ENCODE measurements at places on chromosomes 1 and 21.

DNA sequence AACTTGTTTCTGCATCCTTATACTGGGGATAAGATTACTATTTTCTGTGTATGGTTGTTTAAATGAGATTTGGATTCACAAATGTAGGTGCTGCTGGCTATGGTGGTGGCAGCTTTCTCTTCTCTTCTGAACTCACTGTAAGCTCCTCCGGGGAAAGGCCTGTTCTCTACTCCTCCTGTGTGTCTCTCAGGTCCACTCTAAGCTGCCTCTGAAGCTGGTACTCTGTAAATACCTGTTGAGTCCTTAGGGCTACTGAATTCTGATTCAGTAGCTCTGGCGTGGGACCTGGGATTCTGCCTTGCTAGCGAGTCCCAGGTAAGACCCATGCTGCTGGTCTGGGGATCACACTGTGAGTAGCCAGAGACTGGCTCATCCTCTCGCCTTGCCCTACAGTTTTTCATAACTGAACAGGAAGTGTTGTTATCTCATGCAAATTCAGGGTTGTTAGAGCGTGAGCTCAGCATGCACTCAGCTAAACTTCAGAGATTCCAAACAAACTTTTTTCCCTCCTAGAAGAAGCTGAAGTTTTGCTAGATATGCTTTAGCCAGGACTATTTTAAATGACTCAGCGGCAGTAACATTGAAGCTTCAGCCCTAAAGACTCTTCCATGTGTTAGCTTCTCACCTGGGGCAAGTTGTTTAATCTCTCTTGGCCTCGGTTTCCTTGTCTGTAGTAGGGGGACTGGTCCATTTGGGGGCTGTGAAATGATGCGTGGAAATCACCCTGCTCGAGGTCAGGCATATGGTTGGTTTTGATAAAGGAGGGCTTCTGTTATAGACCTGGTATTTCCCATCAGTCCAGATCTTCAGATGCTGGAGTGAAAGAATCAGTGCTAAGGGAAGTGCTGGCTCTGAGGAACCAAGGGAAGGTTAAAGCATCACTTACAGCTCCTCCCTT lies 271.5 kb upstream of the TMEM51 start:
- no peak for DNase-seq

DNA sequence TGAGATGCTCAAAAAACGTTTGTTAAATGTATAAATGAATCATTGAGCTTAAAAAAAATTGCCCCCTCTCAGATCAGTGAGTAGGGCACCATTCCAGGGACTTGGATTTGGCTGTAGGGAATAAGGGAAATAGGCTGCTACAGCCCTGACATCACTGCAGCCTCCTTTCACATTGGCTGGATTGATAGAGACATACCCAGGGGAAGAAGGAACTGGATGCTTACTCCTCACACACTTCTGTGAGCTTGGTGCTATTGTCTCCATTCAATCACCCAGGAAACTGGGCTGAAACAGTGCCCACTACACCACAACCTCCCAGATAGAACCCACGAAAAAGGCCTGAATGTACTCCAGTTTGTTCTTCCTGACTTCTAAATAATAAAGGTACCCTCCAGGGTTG lies 87.2 kb downstream of the TGFBR3 start:
- no peak for DNase-seq

DNA sequence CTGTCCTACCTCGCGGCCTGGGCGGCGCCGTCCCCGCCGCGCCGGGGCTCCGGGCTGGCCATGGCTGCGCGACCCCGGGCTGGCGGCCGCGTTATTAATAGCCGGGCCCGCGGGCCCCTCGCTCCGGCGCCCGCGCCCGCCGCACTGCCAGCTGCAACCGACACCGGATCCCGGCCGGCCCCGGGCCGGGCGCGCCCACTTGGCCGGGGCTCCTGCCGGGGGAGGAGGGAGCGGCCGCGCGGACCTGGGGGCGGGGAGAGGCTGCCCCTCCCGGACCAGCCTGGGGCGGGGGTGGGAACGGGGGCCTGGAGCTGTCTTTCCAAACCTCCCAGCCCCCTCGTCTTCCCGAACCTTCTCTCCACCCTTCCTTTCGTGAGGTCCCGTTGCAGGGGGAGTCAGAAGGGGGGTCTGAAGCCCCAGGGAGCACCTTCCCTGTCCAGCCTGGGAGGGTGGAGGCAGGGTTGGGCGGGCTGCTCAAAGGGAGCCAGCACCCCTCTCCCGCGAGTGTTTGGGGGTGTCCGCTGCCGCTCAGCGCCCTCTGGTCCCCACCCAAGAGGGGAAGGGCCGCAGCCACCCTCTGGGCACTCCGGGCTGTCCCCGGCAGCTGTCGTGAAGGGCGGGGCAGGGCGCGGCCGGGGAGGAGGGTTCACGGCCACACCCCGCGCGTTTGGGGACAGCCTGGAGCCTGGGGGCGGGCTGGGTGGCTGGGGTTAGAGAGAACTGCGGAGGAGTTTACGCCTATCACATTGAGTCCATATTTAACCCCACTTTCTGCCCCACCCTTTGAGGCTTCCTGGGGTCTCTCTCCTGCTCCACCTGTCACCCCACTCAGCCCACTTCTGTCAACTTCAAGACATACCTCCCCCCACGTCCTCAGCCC lies at the start of gene SYNC:
TSS of gene SYNC (minus strand) at position 172 of the 880 bp plus-strand sequence. CDS start at position 62, 110 bp downstream.
- peak; percentile 86 for DNase-seq

GRCh38 chr21:43903451-43904091 lies 38.5 kb downstream of the AGPAT3 start:
- DNase-seq = no peak

GRCh38 chr1:8435569-8436071 lies 117.7 kb downstream of the SLC45A1 start:
- DNase-seq = no peak

GRCh38 chr1:10525208-10525607 lies 50.5 kb downstream of the PEX14 start:
- DNase-seq = no peak

DNA sequence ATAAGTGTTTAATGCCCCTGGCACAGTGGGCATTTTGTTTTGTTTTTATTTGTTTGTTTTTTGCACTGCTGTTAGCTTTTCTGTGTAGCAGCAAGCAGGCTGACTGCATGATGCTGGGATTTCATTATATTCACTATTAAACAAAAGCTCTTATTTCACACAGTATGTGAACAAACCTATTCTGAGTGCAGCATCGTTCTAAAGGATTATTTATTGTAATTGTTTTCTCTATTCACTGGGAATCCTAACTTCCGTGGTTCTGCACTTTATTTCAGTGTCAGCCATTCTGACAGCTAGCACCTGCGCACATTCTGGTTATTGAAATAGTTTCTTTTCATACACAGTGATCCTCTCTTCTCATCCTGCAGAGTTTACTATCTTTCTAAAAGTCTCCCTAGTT lies 595.0 kb downstream of the NEGR1 start:
- no peak for DNase-seq
